ENCODE measurements at places on chromosomes 5 and 9.

DNA sequence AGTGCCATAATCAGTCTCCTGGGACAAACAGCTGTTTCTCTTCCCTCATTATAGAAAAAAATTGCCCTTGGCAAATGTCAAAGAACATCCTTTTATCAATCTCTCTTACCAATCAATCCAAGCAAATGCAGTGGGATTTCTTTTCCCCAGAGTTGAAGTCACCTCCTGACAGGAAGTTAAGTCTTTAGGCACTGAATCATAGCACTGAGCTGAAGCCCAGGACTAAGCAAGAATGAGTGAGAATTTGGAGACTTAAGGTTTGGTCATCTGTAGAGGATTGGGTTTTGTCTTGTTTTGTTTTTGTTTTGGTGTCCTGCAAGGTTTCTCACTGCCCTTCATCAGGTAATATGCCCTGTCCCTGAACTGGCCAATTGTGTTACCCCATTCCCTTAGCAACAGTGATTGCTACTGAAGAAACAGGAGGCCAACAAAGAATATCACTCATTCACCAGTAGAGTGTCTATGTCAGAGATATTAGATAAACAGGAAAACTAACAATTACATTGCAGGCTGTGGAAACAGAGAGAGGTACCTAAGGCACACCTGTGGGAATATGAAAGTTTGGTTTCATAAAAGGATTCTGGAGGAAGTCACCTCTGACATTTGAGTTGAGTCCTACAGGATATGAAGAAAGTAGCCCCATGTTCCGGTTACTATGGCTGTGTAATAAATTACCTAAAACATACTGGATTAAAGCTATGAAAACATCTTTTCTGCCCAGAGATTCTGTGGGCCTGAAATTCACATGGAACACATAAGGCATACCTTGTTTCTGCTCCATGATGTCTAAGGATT lies 4.5 kb upstream of the FXN start:
- no peak for DNase-seq

GRCh38 chr9:75112789-75113188 lies 24.5 kb downstream of the OSTF1 start:
- no peak for DNase-seq

- no peak for DNase-seq
Measured at GRCh38 chr9:114246558-114246957, 76.3 kb upstream of the ORM1 start.

GRCh38 chr9:84151236-84151635 lies 170.6 kb downstream of the RMI1 start:
- no peak for DNase-seq

DNA sequence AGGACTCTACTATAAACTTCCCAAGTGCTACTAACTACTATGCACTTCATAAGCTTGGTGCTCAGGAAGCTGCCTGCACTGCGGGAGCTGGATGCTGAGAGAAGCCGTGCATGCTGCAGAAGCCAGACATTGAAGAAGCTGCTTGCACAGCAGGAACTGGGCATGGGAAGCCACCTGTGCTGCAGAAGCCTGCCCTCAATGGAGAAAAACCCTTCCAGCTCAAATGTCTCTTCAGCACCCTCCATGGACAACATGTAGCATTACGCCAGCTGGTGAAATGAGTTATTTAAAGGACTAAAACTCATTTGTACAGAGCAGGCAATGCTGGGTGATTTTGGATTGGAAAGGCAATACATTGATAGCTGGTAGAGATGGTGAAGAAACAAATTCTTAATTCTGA lies 247.2 kb downstream of the KIF4B start:
- DNase-seq, result no peak

GRCh38 chr5:58934629-58935097 lies 351.8 kb downstream of the RAB3C start:
- DNase-seq, result no peak

GRCh38 chr5:82384034-82384750 lies 106.0 kb upstream of the RPS23 start:
- no peak for DNase-seq

- no peak for DNase-seq
Measured at GRCh38 chr9:130937146-130938076, 1.6 kb downstream of the FIBCD1 start.

GRCh38 chr5:124995421-124995820 lies 249.0 kb upstream of the ZNF608 start:
- no peak for DNase-seq

DNA sequence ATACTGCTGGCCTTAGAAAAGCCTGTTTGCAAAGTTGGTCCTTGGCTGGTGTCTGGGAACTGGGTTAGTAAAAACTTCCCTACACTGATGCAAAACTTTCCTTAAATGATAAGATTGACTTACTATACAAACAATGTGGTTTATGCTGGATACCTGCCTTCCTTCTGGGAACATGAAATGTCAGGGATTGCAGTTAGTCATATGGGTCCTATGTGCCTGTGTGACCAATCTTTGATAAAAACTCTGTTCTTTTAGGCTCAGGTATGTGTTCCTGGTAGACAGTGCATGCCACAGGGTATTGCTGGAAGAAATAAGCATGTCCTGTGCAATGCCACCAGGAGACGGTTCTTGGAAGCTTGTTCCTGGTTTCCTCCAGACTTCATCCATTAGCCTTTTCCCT lies 173.3 kb downstream of the RMI1 start:
- no peak for DNase-seq

DNA sequence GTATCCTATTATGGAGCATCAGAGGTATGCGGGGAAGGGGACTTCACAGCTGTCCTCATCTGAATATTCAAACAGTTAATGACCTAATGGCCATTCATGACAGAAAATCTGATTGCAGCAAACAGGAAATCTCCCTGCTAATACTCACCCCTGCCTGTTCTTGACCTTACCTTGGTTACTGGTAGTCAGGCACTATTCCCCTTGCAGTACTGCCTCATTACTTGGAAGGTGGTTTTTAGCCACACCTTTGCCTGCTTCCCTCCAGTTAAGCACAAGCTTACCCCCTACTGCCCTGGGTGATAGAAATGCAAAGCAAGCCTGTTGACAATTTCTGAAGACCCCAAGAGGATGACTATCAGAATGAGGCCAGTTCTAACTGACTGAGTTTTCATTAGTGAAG lies 332.4 kb downstream of the NTRK2 start:
- DNase-seq, result no peak

DNA sequence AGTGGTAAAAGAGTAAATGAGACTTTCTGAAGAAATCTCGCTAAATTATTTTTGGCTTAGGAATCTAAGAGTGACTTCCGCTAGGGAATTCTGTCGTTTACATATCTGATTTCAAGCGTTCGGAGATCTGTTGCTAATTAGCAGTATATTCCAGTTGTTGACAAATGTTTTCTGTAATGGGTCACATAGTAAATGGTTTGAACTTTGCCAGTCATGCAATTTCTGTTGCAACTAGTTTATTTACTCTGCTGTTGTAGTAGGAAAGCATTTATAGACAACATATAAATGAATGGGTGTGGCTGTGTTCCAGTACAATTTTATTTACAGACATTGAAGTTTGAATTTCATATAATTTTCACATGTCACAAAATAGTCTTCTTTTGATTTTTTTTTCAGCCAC lies 57.4 kb upstream of the JAK2 start:
- DNase-seq, result no peak

- no peak for DNase-seq
Measured at GRCh38 chr9:98306384-98307145, 51.1 kb upstream of the TBC1D2 start.

GRCh38 chr5:151799407-151799806 lies 27.7 kb downstream of the G3BP1 start:
- DNase-seq, result no peak

DNA sequence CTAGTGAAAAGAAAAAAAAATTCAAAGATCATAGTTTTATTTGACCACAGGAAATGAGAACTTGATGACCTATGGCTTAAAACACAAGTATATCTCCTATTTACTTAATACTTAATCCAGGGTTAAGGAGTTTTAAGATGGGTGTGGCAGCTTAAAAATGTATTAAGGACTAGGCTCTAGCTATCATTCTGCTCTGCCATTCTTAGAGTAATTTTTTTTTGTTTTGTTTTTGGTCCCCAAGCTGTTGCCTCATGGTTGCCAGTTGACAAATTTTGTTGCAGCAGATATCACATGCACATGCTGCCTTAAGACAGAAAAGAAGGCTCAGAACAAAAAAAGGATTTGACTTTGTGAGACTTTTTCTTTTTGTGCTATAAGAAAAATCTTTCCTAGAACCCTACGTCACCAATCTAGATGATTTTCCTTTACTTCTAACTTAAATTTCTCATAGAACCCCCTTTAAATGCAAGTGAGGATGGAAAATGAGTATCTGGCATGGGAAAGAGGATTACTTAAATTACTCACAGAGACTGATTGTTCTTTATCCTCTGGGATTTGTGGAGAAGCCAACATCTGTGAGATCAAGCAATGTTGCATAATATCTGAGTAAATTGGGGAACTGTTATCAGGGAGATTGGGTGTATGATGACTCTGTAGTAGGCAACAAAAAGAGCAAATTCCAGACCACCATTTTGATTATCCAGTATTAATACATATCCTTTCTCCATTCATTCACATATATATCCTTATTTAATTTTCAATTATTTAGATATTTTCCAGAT lies 364.7 kb upstream of the CD180 start:
- DNase-seq, result no peak

DNA sequence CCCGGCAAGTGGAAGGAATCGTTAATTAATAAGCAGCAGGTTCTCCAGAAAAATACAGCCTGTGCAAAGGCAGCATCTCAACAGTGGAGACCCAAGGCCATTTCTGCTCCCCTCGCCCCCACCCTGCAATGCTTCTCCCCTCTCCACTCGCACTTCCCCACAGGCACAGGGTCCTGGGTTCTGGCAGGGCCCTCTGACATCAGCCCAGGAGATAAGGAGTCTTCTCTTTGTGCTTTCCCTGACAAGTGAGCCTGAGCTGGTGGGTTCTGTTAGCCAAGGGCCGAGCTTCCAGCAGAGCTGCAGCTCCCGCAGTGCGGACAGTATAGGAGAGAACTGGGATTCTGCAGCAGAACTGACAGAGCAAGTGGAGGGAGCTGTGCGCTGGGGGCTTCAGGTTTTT lies 257.5 kb downstream of the NSG2 start:
- DNase-seq, result no peak

DNA sequence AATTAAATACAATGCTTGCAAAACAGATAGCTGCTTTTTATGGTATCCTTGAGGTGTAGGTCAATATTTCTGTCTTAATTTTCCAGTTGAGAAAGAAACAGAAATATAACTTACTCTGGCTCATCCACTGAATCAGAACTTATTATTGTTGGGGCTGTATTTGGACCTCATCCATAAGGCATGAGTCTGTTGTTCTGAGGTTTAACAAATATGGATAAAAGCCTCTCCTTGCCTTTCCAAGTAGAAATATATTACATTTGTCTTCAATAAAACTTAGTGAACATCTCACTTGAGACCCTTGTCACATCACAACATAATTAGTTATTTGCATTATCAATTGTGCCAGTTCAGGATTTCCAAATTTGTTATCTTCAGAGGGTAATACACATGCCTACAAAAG lies 525.8 kb downstream of the AGTPBP1 start:
- no peak for DNase-seq

GRCh38 chr9:94983552-94983951 lies 257.1 kb downstream of the AOPEP start:
- DNase-seq, result no peak

All from cortex of kidney (tissue), 1 donor.